Esophagus muscularis mucosa (tissue), 4 donors: ENCODE measurements at places on chromosomes 1 and 21. TPM values are rescaled to one million over a fixed set of nuclear protein-coding genes. Genes with fewer than 3 reads are reported as not detected.

Gene KLHDC9
- 7.4 TPM for total RNA-seq

Gene ROR1
- total RNA-seq: 5.1 TPM

Gene TP73
- total RNA-seq: not detected

Gene HTR6
- total RNA-seq: not detected

Gene SERINC2
- 3.1 TPM for total RNA-seq

GRCh38 chr1:119080586-119080985 lies 59.9 kb downstream of the WARS2 start:
- H3K27me3 ChIP-seq: no peaks in the 10 kb centered on the region
- no peak for DNase-seq
- no peak overlapping the region for H3K27ac ChIP-seq

GRCh38 chr21:38774152-38774551 lies 31.6 kb upstream of the ETS2 start:
- H3K36me3 ChIP-seq: no peaks in the 10 kb centered on the region
- H3K27me3 ChIP-seq: no peaks in the 10 kb centered on the region
- H3K27ac ChIP-seq: no peak overlapping the region
- no peak overlapping the region for H3K4me3 ChIP-seq

DNA sequence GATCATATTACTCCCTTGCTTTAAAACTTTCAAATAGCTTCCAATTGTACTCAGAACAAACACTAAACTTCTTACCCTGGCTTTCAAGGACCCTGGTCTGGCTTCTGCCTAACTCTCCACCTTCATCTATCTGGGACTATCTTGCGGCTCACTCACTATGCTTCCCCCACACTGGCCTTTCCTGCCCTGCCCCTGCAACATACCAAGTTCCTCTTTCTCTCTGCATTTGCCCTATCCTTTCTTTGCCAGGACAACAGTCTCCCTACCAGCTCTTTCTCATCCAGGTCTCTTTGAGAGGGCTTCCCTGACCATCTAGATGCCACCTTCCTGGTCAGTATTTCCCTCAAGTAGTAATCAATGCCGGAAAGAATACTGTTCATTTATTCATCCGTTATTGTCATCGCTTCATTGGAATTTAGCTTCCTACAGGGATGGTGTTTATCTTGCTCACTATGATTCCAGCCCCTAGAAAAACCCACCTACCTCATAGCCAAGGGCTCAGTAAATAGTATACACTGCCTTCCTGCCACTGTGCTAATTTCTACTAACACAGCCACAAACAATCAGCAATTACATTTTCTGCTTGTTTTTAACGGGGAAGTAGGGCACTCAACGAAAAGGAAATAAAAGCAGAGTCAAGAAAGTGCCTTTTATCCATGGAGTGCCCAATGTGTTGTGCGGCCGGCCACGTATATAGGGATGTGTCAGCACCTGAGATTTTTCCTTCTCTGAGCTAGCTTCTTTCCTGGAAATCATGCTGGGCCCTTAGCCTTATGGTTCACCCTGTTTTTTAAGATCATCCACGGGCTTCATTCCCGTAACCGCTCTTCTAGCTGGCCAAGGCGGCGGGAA lies 521 bp upstream of the CDC7 start:
- H3K27ac ChIP-seq: peak overlapping the region; percentile 76
- H3K36me3 ChIP-seq: no peaks in the 10 kb centered on the region
- peaks cover 17% of the 10 kb centered on the region for H3K4me1 ChIP-seq

DNA sequence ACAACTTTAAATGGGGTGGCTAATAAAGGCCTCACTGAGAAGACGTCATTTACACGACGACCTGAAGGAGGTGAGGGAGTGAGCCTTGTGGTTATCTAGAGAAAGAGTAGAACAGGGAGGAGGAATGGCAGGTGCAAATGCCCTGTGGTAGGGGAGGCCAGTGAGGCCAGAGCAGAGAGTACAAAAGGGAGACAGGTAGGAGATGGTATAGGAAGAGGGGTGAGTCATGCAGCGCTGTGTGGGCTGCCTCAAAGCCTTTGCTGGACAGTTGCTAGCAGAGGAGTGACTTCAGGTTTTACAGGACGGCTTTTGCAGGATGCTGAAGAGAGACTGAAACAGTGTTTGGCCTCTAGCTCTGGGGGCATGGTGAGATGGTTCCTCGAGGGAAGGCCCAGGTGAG lies 116.0 kb downstream of the IER5 start:
- H3K4me3 ChIP-seq: no peak overlapping the region
- no peak overlapping the region for H3K27ac ChIP-seq
- no peak for DNase-seq
- H3K4me1 ChIP-seq: peaks cover 11% of the 10 kb centered on the region

DNA sequence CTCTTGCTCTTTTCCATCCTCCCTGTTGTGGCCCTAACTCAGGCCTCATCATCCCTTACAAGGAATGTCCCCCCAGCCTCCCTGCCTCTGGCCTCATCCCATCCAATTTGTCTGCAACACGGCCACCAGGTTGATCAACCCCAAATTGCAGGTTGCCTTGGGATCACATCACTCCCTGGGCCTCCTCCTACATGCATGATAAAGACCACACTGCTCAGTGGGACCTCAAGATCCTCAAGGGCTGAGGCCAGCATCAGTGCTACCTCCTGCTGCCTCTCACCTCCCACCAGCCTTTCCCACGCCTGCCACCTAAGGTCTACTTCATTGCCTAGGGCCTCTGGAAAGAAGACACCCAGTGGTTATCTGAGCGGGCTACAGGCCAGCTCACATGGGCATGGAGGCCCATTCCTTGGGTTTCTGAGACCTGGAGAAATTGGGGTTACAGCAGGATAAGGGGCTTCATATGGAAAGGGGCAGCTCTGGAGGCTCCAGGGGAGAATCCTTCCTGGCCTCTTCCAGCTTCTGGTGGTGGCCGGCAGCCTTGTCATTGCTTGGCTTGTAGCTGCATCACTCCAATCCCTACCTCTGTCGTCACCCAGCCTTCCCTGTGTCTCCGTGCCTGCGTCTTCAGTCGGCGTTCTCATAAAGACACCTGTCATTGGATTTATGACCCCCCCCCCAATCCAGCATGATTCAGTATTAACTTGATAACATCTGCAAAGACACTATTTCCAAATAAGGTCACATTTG lies 60.5 kb downstream of the KLHDC7A start:
- H3K36me3 ChIP-seq: no peaks in the 10 kb centered on the region
- no peak overlapping the region for H3K4me3 ChIP-seq
- DNase-seq: no peak
- H3K27me3 ChIP-seq: no peaks in the 10 kb centered on the region

GRCh38 chr1:59732214-59732955 lies 82.4 kb upstream of the HOOK1 start:
- H3K36me3 ChIP-seq: no peaks in the 10 kb centered on the region
- no peaks in the 10 kb centered on the region for H3K27me3 ChIP-seq
- DNase-seq: no peak
- peak overlapping the region; percentile 85 for H3K27ac ChIP-seq
- peaks cover 46% of the 10 kb centered on the region for H3K4me1 ChIP-seq

DNA sequence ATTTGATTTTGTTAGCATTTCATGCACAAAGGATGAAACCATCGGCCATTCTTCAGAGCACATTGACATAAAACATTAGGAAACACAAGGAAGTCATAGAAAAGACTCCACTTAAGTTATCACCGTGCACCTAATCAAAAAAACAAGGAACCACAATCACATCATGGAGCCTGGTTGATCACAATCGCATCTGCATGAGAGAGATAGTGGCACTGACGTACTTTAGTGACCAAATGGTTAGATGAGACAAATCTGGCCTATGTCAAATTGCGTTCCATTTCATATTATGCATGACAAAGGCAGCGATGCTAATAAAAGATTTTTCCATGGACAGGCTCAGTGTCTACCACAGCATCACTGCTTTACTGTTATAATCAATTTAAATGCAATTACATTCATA lies 571.8 kb upstream of the ADGRL2 start:
- no peak for DNase-seq
- no peaks in the 10 kb centered on the region for H3K36me3 ChIP-seq
- H3K27me3 ChIP-seq: no peaks in the 10 kb centered on the region
- H3K4me3 ChIP-seq: no peak overlapping the region
- H3K27ac ChIP-seq: no peak overlapping the region

- H3K27ac ChIP-seq: no peak overlapping the region
- H3K27me3 ChIP-seq: no peaks in the 10 kb centered on the region
- H3K4me1 ChIP-seq: no peaks in the 10 kb centered on the region
- DNase-seq: no peak
- no peaks in the 10 kb centered on the region for H3K36me3 ChIP-seq
- no peak overlapping the region for H3K4me3 ChIP-seq
Measured at GRCh38 chr1:44531785-44532566, 126.9 kb downstream of the RNF220 start.

GRCh38 chr21:28779914-28780313 lies 212.8 kb downstream of the LTN1 start:
- no peak for DNase-seq
- H3K36me3 ChIP-seq: no peaks in the 10 kb centered on the region
